ENCODE measurements at places on chromosomes 13 and 19.

- DNase-seq: no peak
Observed at GRCh38 chr19:3792114-3792513, 5.9 kb upstream of the MATK start.

DNA sequence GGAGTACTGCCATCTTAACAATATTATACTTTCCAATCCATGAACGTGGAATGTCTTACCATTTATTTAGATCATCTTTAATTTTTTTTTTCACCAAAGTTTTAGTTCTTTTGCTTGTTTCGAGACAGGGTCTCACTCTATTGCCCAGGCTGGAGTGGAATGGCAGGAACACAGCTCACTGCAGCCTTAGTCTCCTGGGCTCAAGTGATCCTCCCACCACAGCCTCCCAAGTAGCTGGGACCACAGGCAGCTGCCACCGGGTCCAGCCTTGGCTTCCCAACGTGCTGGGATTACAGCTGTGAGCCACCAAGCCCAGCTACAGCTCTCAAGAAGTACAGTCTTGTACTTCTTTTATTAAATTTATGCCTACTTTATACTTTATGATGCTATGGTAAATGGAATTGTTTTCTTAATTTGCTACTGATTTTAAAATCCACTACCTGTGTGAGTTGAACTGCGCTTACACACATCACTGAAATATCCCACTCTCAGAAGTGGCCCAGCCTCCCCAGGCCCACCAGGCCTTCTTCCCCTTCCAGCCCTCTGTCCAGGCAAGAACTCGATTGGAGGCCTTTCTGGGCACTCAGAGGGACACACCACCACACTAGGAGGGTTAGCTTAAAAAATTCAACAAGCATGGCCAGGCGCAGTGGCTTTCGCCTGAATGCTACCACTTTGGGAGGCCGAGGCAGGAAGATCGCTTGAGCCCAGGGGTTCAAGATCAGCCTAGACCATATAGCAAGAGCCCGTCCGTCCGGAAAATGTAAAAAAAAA, 1.0 kb upstream of the PGLS start:
- DNase-seq: no peak

DNA sequence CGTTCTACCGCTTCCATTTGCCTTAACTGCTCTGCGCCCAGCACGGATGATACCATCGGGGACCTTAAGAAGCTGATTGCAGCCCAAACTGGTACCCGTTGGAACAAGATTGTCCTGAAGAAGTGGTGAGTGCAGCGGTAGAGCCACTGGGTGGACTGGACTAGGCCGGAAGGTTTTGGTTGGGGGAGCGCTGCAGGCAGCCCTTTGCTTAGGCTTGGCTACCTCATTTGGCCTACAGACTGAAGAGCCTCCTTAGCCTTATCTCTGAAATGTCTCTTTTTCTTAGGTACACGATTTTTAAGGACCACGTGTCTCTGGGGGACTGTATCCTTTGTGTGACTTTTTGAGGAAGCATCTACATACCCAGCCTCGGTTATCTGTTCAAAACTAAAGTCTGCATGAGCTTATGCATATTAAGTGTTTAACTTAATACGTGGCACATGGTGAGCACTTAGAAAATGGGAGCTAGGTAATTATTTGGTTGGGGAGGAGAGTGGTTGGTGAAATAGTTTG, 889 bp downstream of the UBL5 start:
- DNase-seq: no peak

GRCh38 chr13:51644654-51645053, 60.4 kb downstream of the WDFY2 start:
- no peak for DNase-seq

GRCh38 chr19:45231891-45232290, 13.3 kb downstream of the EXOC3L2 start:
- no peak for DNase-seq

- DNase-seq: no peak
Observed at GRCh38 chr13:75961911-75962310, 325.8 kb downstream of the LMO7 start.

DNA sequence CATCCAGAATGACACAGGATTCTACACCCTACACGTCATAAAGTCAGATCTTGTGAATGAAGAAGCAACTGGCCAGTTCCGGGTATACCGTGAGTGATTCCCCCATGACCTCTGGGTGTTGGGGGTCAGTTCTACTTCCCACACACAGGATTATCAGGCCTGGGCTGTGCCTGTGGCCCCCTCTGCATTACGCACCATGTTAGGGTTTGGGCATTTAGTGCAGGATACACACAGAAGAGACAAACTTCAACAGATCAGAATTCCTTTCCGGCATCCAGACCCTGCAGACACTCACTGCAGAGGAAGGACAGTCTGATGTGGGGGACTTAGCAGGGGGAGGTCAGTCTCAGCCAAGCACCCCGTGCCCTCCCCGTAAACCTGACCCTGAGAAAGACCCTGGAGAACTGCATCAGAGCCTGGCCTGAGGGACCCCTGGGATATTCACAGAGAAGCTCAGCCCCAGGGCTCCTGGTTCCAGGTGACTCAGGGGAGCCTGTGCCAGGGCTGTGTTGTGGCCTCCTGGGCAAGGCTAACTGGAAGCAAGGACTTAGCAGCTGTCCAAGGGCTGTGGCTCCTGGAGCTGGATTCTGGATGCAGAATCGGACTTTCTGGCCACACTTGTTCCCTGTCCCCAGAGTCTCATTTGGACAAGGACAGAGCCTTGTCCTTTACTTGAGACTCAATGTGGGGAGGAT, 1.7 kb downstream of the CEACAM5 start:
- no peak for DNase-seq

DNA sequence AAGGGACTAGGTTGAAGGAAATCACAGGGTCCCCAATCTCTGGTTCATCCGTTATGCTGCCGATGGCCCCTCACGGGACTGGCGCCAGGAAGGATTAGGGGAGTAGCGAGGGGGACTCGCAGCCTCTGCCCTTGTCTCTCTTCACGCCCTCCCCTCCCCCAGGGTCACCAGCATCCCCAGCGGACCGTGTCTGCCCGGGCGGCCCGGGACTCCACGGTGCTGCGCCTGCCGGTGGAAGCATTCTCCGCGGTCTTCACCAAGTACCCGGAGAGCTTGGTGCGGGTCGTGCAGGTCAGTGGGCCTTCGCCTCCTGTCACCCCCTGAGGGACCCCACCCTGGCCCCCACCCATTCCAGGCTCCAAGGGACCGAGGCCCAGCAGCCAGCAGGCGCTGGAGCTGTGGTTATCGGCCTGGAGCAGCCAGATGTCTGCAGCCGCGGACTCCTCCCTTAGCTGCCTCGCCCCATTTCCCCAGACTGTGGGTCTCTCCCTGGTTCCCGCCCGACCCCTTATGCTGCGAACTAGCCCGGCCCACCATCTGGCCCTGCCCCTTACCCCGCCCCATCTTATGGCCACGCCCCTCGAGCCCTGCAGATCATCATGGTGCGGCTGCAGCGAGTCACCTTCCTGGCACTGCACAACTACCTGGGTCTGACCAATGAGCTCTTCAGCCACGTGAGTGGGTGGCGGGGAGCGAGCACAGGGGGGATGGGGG, 5.4 kb downstream of the PNPLA6 start:
- DNase-seq: no peak

GRCh38 chr13:28056970-28057712, 43.2 kb downstream of the FLT3 start:
- DNase-seq: no peak

DNA sequence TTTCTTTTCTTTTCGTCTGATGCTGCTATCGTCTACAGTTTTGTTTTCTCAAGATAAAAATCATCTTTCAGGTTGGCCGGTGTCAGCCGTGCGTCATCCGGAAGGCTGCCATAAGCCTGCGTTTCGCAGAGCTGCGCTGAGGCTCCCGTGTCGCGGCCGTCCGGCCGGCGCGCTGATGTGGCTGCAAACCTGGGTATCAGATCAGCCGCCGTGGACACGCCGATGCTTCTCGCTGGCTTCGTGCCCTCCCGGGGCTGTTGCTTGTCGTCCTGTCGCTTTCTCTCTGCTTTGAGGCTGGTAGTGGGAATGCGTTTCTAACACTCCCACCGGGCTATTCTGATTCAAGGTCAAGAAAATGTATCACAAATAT, 45.9 kb upstream of the TFDP1 start:
- DNase-seq: no peak

GRCh38 chr13:105538346-105538745, 997.1 kb downstream of the EFNB2 start:
- no peak for DNase-seq

DNA sequence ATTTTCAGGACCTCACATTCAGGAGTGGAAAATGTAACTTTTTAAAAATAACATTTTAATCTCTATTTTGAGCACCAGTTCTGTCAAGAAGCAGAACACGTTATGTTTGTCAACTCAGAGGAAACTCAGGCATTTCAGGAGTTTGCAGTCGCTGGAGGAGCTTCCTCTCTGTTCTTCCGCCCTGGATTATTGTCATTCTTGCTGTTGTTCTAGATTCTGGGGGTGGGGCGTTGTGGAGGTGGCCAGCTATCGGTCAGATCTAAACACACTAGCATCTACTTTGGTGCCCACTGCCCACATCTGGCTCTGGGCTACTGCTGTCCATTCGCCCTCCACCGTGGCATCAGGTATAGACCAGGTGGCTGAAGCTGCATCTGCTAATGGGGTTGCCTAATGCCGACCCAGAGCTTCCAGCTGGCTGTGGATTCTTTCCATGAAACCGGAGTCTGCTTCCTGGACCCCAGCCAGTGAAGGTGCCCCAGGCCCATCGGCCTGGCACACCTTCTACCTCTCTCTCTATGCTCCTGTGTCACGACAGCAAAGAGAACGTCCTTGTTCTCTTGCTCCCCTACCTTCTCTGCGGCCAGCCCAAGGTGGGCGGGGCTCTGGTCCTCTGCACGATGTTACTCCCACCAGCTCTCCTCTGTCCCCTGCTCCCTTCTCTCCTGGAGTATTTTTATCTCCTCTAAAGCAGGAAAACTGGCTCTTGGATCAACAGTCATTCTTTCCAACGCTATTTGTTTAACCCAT, 36.7 kb upstream of the DGKH start:
- no peak for DNase-seq

GRCh38 chr19:22605275-22606211, 28.6 kb upstream of the ZNF492 start:
- DNase-seq: no peak

DNA sequence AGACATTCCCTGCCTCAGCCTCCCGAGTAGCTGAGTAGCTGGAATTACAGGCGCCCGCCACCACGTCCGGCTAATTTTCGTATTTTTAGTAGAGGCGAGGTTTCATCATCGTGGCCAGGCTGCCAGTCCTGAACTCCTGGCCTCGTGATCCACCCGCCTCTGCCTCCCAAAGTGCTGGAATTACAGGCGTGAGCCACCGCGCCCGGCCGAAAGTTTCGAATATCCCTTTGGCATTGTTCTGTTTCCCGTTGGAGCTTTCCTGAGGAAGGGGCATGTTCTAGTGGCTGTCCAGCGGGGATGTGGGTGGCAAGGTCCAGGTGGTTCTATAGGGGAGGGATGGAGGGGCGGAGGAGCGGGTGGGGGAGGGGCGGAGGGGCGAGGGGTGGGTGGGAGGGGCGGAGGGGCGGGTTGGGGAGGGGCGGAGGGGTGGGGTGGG, 2.1 kb upstream of the BSG start:
- DNase-seq: no peak

DNA sequence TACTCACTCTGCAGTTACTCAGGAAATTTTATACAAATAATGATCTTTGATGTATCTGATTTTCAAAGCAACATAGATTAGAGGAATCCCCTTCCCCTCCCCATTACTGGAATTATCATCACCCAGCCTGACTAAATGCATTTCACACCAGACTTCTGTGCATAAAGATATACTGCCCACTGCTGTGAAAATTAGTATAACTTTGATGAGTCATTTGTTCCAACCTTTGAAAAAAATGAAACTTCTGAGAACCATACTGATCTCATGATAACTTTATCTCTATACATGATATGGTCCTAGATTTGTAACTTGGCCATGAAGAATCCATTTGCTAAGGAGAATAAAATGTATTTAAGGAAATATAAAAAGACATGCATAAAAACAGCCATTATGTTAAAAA, 63.9 kb downstream of the GPC6 start:
- no peak for DNase-seq

- no peak for DNase-seq
Observed at GRCh38 chr19:18978616-18979015, 37.6 kb upstream of the HOMER3 start.

- DNase-seq: no peak
Observed at GRCh38 chr13:111161601-111162600, 46.8 kb downstream of the ARHGEF7 start.

DNA sequence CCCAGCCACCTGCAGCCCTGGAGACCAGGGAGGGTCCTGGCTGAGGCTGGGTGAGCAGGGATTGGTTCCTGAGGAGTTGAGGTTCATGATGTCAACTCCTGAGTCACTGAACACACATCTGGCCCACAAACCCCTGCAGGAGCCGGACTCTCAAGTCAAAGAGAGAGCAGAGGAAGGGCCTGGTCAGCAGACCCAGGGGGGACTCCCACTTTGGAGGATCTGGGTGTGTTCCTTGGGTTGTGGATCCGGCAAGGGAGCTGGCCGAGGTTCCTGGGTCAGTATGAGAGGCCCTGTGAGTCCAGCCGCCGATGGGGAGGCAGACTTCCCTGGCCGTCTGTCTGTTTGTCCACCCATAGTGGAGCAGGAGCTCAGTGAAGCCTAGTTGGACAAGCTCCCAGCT, 4.0 kb downstream of the SLC7A10 start:
- no peak for DNase-seq

DNA sequence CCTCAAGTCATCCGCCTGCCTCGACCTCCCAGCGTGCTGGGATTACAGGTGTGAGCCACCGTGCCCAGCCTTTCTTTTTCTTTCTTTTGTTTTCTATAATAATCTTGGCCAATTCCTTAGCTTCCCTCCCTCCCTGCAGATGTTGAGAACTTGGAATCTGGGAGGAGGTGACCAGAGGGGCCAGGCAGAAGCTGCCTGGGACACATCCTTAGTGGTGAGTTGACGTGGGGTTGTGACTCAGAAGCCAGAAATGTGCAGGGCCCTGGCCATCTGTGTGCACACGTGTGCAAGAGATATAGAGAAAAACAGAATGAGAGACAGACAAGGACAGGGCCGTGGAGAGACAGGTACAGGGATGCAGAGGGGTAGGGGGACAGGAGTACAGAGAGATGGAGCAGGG, 154.3 kb downstream of the SIPA1L3 start:
- no peak for DNase-seq

DNA sequence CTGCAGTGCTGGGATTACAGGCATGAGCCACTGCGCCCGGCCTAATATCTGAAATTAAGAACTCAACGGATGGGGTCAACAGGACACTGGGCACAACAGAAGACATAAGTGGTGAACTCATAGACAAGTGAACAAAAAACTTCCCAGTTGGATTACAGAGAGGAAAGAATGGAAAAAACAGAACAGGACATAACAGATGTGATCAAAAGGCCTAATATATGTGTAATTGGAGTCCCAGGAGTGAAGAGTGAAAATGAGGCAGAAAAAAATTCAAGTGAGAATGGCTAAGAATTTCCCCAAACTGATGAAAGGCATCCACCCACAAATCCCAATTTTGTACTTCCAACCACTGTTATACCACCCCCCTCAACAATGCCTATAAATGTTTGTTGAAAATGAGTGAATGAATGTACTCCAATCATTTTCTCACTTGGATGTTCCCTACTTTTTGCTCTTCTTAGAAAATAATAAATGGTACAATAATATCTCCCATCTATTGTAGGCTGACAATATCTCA, 18.3 kb upstream of the ANGPTL8 start:
- no peak for DNase-seq

- DNase-seq: no peak
Observed at GRCh38 chr13:44796597-44797490, 192.4 kb downstream of the NUFIP1 start.
